ENCODE measurements at places on chromosomes 7 and 10. TPM values are rescaled to one million over a fixed set of nuclear protein-coding genes. Genes with fewer than 3 reads are reported as not detected.
A peak's percentile ranks its signal among the peaks of the same experiment; 100 is the strongest.

The BAMBI gene
- 3.2 TPM for polyA plus RNA-seq

DNA sequence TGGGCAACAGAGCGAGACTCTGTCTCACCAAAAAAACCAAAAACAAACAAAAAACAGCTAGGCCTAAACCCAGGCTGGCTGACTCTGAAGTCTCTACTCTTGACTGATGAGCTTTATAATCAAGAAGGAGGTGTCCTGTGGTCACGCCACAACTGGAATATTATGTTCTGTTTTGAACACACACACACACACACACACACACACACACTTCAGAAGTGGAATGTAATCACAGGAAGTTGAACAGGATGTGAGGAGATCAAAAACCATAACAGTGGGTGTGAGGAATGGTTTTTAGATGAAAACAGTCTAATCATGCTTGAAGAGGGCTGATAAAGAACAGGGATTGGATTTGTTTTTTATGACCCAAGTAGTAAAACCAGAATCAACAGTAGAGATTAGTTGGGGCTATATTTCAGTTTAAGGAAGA is 51.1 kb upstream of the IL6 start:
- peak; percentile 82 for DNase-seq

The VAX1 gene
- not detected for polyA plus RNA-seq

- DNase-seq, result no peak
Measured at GRCh38 chr10:113539789-113540188, 13.1 kb upstream of the HABP2 start.

The CALHM2 gene
- polyA plus RNA-seq, result 43.0 TPM

DNA sequence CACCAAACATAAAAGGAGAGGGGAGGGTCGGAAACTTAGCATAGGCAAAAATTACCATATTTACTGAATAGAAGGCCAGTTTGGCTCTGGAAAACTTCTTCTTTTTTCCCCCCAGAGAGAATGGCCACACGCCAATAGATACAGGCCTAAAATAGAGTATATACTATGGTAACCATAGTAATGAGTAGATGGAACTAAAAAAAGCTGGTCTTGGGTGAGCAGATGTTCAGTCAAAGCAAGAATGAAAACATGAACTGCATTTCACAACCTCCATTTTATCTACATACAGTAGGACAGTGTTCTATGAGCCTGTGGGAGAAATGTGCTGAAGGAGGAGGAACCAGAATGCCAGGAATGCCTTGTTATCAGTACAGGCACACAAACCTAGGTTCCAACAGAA is 141.7 kb upstream of the SEMA3A start:
- no peak for DNase-seq

DNA sequence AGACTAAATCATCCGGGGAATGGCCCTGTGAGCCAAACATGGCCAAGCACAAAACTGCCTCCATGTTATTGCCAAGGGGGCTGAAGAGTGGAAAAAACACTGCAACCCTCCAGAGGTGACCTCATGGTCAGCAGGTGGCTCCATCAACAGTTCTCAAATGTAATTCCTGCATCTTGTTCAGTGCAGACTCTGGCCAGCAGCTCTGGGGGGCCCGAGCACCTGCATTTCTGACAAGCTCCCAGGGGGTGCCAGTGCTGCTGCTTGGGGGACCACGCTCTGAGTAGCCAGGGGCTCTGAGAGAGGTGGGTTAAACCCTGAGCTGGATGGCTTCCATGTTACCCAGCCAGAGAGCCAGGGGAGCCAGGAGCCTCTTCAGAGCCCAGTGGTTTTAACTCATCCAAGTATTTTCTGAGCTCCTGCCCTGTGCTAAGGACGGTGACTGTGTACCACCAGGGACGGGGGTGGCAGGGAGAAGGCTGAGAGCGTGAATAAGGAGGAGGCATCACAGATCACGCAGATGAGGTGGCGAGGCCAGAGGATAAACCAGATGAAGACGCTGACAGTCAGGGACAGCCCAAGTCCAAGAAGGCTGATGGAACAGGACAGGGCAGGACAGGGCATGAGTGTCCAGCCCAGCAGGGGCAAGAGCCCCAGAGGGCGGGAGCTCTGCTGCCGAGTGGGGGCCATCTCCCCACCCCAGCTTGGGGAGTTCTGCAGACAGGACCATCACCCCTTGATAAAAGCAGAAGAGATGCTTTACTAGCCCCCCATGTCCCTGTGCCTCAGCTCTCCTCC is 52.9 kb downstream of the CLEC2L start:
- no peak for DNase-seq

GRCh38 chr7:90726623-90727022 is 130.5 kb downstream of the CDK14 start:
- no peak for DNase-seq

All from endothelial cell of umbilical vein (primary cell).